ENCODE measurements at places on chromosomes 3 and 15.

DNA sequence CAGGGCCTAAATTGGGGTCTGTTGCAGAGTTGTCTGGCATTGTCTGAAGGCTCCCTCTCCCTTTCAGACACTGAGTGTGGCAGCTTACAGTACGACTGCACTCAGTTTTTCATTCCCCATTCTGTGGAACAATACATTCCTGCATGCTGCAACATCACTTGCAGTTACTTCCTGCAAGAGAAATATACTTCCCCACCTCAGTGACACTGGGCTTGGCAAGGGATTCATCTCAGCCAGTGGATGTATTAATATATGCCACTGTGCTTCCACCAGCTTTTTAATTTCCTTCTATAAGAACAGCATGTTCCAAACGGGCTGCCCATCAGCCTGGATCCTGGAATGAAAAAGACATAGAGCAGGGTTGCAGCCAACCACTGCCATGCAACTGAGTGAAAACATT lies 23.1 kb downstream of the B3GALNT1 start:
- no peak for DNase-seq

- DNase-seq, result no peak
These were observed 2.8 kb upstream of the PAK2 start for GRCh38 chr3:196736670-196737374.

DNA sequence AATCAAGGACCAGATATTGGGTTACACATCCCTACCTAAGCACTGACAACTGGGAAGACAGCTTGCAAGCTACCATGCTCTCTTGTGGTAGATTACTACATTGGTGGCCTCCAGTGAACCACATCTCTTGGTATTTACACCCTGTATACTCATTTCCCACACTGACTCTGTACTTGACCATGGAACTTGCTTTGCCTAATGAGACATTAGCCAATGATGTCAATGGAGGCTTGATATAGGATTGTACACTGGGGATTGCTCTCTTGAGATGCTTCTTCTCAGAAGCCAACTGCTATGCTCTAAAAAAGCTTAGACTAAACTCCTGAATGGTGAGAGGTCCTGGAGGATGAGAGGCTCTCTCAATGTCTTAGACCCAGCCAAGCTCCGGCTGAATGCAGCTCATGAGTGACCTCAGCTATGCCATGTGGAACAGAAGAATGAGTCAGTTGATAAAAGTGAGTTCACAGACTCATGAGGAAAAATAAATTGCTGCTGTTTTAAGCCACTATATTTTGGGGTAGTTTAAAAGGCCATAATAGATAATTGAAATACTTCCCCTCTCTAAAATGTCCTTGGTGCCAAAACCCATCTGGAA lies 61.5 kb upstream of the GALNT15 start:
- no peak for DNase-seq

DNA sequence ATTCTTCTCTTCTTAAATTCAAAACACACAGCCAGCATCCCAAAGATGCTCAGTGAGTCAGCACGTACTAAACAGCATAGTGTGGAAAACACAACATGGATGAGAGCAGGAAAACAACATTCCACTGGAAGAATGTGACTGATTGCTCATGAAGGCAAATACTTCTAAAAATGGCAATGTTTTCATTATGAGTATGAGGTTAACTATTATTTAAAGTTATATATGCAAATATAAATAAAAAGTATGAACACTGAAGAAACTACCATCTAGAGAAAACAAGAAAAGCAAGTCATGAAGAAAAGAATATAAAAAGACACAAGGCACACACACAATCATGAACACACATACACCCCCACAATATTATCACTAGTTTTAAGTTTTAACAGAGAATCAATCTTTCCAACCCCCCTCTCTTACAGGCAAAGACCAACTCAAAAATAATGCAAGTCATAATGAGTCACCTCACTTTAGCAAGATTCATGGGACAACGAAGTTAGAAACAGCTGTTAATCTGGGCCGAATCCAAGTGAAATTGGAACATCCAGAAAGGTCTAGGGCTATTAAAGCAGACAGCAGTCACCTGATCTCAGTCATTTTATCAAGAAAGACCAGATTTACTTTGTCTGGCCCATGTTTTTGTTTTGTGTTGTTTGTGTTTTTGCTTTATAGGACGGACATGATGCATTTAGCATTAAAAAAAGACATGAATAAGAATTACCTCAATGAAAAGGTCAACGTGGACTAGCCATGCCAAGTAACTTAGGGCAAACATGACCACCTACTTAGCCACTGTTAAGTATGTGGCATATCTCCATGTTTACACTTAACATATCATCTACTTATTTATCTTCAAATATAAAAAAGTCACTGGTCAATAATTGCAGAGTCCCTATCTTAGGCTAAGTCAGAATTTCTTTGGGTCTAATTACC lies 18.1 kb downstream of the GBE1 start:
- DNase-seq, result no peak
